ENCODE measurements at places on chromosomes 2 and 18.
A peak's percentile ranks its signal among the peaks of the same experiment; 100 is the strongest.

DNA sequence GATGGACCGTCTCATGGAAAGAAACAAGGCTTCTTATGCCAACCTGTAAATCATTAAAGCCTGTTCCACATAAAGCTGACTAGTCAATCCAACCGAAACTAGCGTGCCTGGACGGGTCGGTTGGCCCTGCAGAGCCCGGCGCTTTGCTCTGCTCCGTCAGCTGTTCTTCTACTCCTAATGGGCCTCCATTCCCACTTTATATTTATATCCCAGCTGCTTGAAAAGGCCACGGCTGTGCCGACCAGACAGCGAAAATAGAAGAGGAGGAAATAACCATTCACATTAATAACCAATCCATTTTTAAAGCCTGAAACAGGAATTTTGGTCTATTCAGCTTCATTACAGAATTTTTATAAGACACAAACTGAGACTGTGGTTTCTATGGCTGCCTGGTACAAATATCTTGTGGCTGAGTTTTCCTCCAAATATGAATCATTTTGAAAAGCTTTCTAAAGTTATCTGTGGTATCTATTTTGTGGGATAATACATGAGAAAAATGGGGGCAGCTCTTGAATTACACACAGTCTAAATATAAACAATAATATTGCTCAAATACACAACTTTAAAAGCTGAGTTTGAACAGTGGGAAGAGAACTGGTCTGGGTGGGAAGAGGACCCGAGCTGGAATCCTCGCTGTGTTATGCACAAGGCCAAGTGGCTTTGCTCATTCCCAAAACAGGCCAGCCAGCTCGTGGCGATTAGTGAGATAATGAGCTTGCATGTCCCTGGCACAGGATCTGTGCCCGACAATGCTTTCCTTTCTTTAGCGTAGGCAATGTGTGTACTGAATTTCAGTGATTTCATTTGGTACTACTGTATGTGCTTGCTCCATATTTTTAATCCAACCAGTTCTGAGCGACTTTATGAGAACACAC lies 10.5 kb upstream of the FAM124B start:
- no peak for DNase-seq

GRCh38 chr2:162967811-162968210 lies 129.2 kb upstream of the KCNH7 start:
- DNase-seq = no peak

DNA sequence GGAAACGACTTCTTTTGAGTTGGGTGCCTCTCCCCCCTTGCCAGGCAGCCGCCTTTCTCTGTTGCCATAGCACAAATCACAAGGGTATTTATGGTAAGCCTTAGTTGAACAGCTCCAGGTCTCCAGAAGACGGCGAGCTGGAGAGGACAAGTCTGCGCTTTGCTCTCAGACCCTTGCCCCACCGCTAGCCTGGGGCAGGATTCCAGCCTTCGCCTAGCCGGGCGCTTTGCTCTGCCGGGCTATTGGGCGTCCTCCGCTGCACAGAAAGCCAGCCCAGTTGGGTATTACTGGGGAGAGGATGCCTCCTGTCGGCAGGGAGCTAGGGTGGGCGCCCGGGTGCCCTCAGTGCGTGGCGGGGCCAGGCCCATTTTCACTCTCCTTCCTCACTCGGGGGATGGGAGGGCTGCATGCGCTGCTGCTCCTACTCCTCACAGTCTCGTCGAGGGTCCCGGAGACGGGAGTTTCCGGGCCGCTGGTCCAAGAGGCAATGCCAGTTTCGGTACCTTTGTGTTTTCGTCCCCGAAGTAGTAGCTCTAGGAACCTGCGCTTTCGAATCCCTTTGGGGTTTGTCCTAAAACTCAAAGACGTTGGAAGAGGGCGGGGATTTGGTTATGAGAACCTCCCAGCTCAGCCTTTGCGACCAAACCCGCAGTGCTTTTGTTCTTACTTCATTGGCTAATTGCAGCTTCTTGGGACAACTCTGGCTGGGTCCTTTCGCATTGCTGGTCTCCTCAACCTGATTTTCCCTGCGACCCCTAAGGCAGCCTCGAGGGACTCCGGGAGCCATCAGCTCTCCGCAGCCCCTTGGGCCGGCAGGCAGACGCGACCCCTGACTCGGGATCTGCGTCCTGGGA lies 3.6 kb upstream of the DLX2 start:
- peak; percentile 71 for DNase-seq

DNA sequence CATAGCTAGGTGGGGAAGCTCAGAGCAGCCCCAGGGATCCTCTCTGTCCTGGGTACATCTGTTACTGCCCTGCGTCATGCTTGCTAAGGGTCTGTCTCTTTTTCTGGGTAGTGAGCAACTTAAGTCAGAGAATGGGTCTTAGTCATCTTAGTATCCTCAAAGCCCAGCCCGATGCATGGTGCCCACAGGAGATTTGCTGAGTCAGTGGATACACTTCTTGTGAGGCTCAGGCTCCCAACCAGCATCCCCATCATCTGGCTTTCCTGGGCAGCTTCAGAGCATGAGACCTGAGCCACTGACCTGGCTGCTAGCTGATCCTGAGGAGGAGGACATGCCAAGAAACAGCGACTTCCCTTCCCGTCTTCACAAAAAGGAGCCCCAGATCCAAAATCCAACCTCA lies 10.0 kb downstream of the FOXI3 start:
- DNase-seq = no peak

GRCh38 chr2:7237466-7237865 lies 320.3 kb downstream of the RNF144A start:
- no peak for DNase-seq

Measured in activated T-cell treated with anti-CD3 and anti-CD28 coated beads, Interleukin-2, amount 50 U/mL, for 48 hours (primary cell).